ENCODE measurements at places on chromosomes 3 and 15.

GRCh38 chr3:161274691-161275298 is 53.7 kb downstream of the NMD3 start:
- peak; percentile 12 for DNase-seq

DNA sequence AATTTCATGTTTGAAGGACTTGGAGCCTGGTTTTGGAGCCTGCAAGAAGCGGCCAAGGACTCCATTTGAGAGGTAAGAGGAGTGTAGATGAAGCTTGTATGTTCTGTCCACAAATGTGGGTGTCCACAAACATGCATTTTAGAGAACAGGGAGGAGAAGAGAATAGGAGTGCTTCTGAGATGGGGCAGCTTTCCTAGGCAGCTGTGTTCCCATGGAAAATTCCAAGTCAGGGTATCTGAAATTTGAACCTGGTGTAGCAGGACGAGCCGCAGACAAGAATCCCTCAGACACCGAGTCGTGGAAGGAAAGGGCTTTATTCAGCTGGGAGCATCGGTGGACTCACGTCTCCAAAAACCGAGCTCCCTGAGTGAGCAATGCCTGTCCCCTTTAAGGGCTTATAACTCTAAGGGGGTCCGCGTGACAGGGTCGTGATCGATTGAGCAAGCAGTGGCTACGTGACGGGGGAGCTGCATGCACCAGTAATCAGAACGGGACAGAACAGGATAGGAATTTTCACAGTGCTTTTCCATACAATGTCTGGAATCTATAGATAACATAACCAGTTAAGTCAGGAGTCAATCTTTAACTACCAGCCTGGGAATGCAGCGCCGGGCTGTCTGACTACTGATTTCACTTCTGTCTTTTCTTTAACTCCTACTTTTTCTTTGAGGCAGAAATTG is 71.4 kb upstream of the WDR72 start:
- DNase-seq = no peak

DNA sequence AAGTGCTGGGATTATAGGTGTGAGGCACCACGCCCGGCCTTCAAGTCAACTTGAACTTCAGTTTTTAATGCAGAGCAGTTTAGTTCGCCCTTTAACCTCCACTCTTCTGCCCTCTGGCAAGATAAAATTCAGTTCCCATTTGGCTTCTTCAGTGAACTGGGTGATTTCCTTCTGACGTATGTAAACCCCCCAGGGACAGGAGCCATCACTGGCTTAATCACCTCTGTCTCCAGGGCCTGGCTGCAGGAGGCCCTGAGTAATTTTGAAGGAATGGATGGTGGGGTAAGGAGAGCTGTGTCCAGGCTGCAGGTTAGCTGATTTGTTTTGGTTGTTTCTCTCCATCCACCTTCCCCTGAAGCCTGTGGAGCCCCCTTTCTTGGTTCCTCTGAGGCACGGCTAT is 11.9 kb downstream of the MCM2 start:
- DNase-seq = no peak

DNA sequence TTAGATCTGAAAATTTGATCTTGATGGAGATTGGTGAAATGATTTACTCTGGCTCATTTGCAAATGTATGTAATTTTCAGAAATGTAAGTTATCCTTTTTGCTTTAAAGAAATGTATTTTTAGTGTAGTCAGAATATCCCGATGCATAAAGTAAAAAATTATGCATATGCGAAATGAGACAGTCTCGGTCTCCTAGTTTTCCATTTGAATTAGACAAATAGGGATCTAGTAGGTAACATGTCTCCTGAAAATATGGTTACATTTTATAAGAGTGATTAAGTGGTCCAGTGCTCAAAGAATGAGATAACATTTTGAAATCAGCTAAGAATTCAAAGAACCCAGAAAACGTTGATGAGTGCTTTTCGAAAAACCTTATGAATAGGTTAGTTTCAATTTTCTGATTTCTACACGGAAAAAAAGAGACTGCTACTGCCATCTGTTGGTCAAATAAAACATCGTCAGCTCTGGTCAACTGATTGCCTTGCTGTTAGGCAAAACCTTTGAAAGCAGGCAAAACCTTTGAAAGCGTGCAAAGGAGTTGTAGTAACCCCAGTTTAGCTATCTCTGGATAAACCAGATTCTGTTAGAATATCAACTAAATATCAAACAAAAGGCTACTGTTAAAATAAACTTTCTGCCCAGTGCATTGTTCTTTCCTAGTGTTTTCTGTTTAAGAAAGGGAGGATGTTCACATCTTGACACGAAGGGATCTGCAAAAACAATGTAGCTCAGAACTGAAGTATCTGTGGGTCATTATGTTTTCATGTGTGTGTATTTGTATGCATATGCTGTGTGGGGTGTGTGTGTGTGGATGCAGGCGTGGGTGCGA is 59.3 kb upstream of the CHMP2B start:
- no peak for DNase-seq

DNA sequence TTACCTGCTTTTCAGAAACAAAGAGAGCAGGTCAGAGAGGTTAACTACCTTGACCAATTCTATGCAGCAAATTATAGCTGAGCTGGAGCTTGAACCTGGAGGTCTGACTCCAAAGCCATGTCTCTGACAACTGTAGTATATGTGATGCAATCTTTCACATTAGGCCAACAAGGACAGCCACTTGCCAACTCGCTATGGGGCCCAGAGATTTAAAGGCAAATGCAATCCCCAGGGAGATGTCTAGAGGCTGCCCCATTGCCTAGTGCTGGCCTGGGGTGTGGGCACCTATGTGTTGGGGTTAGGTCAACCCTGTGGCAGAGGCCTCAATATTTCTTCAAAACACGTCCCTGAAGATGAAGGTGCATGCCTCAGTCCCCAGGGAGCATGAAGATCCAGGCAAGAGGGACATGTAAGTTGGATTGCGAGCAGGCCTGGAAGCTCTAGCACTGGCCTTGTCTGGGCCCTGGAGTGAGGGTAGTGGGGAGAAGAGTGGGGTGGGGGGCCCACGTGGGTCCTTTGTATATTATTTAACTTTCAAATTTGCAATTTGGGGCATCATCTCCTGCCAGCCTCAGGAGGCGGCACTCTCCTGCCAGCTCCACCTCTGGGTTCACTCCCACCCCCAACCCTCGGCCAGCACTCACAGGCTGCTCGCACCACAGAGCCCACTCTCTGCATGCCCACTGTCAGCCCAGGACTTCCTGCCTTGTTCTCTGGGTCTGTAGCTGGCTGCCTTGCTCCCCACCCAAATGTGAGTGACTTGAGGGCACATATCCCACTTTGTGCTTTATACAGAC is 64.3 kb downstream of the SLC12A8 start:
- DNase-seq = no peak

- no peak for DNase-seq
Observed at GRCh38 chr3:12175844-12176453, 17.2 kb upstream of the TIMP4 start.

GRCh38 chr3:38267662-38268061 is 2.0 kb downstream of the SLC22A13 start:
- DNase-seq = no peak

DNA sequence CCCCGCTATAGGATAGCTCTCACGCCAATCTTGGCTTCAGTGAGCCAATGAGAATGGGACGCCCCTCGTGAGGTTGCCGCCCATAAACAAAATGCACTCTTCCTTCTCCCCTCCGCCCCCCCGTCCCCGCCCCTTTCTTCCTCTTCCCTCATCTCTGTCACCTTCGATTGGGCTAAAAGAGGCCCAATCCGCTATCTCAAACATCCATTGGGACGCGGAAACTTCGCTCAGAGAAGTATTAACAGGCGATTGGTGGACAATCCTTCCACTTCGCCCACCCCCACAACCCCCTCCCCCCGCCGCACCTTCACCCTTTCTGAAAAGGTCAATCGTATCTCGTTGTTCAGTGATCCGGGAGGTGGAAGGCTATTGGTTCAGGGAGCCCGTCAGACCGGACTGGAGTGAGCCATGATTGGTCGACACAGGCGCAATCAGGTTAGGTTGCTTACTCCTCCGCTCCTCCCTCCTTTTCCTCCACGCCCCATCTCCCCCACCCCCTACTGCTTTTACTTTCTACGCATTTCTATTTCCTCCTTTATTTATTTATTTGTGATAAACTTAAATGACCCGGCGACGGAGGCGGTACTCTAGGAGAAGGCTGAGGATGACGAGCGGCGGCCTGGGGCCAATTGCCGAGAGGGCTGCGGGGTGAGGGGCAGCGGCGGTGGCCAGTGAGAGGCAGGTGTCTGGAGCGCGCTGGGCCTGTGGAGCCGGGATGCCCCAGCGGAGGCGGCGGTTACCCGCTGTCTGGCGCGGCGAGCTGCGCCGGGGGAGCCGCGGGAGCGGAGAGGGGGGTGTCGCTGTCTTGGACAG is 447 bp upstream of the ZBTB20 start:
- DNase-seq = peak; percentile 96

GRCh38 chr3:8882642-8883041 is 80.6 kb downstream of the RAD18 start:
- no peak for DNase-seq

DNA sequence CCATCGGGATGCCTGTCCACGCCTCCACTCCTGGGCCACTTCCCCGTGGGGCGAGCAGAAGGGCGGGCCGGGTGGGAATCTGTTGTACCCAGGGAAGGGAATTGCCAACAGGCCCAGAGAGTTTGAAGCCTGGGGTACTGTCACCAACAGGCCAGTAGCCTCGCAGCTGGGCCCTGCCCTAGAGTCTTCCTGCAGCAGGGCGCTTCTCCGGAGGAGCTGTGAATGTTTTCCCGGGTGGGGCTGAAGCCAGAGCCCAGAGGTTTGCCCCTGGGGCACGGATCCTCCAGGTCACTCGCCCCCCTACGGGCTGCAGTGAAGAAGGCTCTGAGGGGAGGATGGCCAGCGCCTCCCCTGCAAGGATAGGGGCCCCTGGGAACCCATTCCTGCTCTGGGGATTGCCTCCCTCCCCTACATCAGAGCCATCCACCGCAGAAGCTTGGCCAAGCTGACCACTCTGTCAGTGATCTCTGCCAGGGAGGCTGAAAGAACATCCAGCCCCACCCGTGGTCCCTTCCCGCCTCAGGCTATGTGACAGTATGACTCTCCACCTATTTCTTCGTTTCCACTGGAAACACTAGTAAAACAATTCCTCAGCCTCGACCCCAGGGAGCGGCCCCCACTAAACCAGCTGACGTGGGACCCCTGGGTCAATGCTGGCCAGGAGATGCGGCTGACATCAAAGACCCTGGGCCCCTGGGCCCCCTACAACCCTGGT is 16.8 kb downstream of the CIDEC start:
- no peak for DNase-seq

- DNase-seq = no peak
Observed at GRCh38 chr3:44301746-44302145, 36.8 kb upstream of the TCAIM start.

DNA sequence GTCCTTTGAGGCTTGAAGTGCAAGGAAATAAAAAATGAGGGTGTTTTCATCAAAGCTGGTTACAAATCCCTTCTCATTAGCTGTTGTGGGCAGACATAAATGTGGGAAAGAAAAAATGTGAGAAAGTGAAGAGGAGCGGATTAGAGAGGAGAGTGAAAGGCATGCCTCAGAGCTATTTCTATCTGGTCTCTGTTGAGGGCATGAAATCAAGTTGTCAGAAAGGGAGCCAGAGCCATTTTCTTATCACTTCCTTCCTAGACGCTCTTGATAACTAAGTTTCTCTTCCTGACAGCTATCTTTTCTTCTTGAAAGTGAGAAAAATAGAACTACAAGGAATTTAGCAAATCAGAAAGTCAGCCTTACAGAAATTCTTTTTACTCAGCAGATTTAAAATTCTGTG is 20.8 kb upstream of the CAPN3 start:
- DNase-seq = no peak

- no peak for DNase-seq
Observed at GRCh38 chr15:77221174-77221573, 150.3 kb upstream of the TSPAN3 start.

DNA sequence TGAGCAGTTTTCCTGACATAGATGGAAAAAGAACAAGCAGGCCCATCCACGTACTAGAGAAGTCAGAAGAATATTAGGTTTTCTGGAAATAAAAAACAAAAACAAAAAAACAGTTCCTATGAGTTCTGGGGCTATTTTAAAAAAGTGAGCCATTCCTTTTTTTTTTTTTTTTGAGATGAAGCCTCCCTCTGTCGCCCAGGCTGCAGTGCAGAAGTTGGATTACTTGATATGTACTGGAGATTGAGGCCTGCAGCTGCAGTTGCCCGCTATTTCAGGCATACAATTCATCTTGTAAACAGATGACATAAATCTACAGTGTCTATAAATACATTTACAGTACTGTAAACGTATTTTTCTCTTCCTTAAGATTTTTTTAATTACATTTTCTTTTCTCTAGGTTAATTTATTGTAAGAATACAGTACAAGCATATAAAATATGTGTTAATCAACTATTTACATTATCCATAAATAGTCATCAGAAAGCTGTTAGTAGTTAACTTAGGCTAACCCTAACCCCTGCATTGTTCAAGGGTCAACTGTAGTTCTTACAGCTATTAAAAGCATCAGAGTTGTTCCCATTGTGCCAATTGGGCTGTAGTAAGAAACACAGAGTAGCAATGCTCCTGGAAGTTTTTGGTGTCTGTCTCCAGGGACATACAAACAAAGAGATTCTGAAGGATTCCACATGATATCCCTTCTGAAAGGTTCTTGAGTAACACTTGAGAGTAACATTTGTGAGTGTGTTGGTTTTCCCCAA is 11.2 kb upstream of the ACTL6A start:
- no peak for DNase-seq

GRCh38 chr15:85568261-85568808 is 187.9 kb downstream of the AKAP13 start:
- DNase-seq = no peak

DNA sequence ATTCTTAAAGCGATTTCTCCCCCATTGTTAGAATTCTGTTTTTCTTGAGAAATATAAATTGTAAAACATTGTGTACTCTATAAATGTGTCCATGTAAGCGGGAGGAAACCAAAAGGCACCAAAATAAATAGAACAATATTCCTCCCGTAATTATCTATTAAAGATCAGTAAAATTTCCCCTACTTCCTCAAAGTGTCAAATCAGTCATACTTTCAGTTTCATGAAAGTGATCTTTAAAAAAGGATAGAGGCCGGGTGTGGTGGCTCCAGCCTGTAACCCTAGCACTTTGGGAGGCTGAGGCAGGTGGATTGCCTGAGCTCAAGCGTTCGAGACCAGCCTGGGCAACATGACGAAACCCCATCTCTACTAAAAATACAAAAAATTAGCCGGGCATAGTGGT is 278.9 kb downstream of the MECOM start:
- DNase-seq = no peak

- DNase-seq = no peak
Observed at GRCh38 chr15:65762914-65763787, 28.9 kb downstream of the DENND4A start.
